ENCODE measurements at places on chromosomes 5 and 9. TPM values are rescaled to one million over a fixed set of nuclear protein-coding genes. Genes with fewer than 3 reads are reported as not detected.

FOXD4 gene
- total RNA-seq: 0.27 TPM

PRUNE2 gene
- total RNA-seq: 7.6 TPM

GABRA1 gene
- not detected for total RNA-seq

PIP5K1B gene
- 1.9 TPM for total RNA-seq

OTULIN gene
- 20.4 TPM for total RNA-seq

LCNL1 gene
- total RNA-seq: 0.79 TPM

FOXI1 gene
- total RNA-seq: not detected

FBP2 gene
- total RNA-seq: 62.6 TPM

SPATA31C1 gene
- total RNA-seq: not detected

GMCL2 gene
- not detected for total RNA-seq

LSM11 gene
- 1.9 TPM for total RNA-seq

CCDC187 gene
- not detected for total RNA-seq

EQTN gene
- not detected for total RNA-seq

FBLL1 gene
- not detected for total RNA-seq

SPINK13 gene
- total RNA-seq: not detected

ENHO gene
- total RNA-seq: 0.26 TPM

HTR4 gene
- 0.46 TPM for total RNA-seq

FOXD4L6 gene
- not detected for total RNA-seq

PCDHGA5 gene
- total RNA-seq: 2.0 TPM

FAM200C gene
- 3.3 TPM for total RNA-seq

SELENOP gene
- total RNA-seq: 96.6 TPM

C5orf52 gene
- total RNA-seq: not detected

PHF24 gene
- 0.11 TPM for total RNA-seq

SPINK1 gene
- 6.2 TPM for total RNA-seq

SHC3 gene
- 0.55 TPM for total RNA-seq

BSPRY gene
- total RNA-seq: not detected

CDC25C gene
- not detected for total RNA-seq

FREM1 gene
- 3.1 TPM for total RNA-seq

NPR3 gene
- total RNA-seq: 44.2 TPM

PCDHGA10 gene
- 2.0 TPM for total RNA-seq

HMGCR gene
- 7.9 TPM for total RNA-seq

LCN1 gene
- not detected for total RNA-seq

PCDHB15 gene
- 0.79 TPM for total RNA-seq

NFIB gene
- 35.0 TPM for total RNA-seq

RIOK2 gene
- total RNA-seq: 21.6 TPM

NEUROG1 gene
- total RNA-seq: not detected

MACIR gene
- total RNA-seq: 5.0 TPM
